ENCODE measurements at places on chromosomes 13 and 19.

DNA sequence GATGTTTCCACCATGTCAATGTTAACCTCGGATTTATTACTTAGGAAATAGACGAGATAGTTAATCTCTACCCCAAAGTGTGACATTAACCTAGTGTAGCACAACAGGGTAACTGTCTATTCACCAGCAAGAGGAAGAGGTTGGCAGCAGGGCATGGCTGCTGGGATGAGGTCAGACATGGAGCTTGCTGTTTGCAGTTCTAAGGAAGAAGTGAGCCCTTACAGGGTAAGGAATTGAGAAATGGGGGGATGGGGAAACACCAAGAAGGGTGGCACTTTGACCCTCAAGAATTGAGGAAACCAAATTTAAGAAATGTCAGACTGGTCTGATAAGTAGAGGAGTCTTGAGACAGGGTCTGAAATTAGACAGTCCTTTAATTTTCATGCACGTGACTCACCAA is 62.4 kb downstream of the MBD3L2B start:
- DNase-seq = no peak

DNA sequence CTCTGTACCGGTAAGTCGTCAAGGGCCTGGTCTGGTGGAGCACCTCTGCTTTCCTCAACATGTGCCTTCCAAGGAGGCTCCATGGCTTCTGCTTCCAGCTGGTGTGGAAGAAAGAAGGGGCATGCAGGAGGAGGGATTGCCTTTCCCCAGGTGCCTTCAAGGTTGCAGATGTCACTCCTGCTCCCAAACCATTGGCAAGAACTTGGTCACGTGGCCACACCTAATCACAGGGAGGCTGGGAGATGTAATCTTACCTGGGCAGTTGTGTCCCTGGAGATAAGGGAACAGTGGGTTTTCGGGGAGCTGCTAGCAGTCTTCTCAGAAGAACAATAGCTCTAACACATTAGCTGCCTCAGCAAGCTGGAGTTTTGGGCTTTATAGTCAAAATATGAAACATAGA is 9.7 kb upstream of the GPR18 start:
- DNase-seq = no peak

GRCh38 chr13:40342461-40342860 is 324.0 kb downstream of the FOXO1 start:
- no peak for DNase-seq

GRCh38 chr19:51131780-51132680 is 7.3 kb downstream of the SIGLEC9 start:
- DNase-seq = peak; percentile 14

GRCh38 chr13:26299168-26299750 is 45.3 kb downstream of the CDK8 start:
- DNase-seq = no peak

DNA sequence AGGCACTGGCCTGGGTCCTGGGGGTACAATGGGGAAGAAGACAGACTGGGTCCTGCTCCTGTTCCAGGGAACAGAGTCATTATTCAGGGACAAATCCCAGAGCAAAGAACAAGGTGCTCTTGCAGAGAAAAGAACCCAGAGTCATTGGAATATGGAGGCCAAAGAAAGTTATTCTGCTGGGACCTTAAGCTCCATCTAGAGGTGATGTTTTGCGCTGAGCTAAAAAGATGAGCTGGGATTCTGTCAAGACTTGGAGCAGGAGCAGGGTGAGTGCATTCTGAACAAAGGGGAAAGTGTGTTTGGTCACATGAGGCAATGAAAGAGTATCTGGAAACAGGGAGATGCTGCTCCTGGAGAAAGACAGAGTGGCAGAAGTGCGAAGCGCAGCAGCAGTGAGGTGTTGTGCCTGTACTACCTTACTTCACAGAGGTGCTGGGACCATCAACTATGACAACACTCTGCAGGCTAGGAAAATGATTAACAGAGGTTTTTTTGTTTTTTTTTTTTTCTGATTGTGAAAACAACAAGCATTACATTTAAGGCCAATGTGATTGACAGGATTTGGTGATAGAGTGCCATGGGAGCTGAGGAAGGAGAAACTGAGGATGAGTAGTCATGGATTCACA is 95.3 kb upstream of the TNFSF11 start:
- DNase-seq = no peak

DNA sequence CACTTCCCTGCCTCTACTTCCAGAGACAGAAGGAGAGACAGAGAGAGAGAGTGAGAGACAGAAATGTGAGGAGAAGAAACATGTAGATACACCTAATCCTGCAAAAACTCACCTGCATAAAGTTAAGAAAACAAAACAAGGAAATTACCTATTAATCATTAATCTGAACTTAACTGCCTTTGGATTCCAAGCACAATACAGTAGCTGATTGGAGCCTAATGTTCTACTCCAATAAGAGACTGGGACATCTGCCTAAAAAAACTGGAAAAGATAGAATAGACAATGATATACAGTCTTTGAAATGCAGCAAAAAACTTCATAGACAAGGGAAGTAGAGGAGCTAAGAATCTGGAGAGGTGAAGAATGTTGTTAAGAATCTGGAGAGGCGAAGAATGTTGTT is 910.2 kb upstream of the SLC10A2 start:
- DNase-seq = no peak

DNA sequence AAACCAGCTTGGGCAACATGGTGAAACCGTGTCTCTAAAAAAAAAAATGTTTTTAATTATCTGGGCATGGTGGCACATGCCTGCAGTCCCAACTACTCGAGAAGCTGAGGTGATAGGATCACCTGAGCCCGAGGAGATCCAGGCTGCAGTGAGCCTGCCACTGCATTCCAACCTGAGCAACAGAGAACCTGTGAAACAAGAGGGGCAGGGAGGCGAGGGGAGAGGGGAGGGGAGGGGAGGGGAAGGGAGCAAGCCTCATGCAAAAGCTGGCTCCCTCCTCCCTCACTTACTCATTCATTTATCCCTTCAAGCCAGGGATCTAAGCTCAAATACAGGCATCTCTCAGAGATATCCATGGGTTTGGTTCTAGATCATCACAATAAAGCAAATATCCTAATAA is 8.9 kb downstream of the ATP7B start:
- DNase-seq = no peak

- no peak for DNase-seq
These were observed 283.1 kb downstream of the COG6 start for GRCh38 chr13:39938596-39938995.
